ENCODE measurements at places on chromosomes 4 and X.

- DNase-seq: no peak
Measured at GRCh38 chr4:52701207-52701606, 42.1 kb upstream of the USP46 start.

GRCh38 chrX:138026211-138026610 is 460.3 kb downstream of the ZIC3 start:
- DNase-seq: no peak

- no peak for DNase-seq
Measured at GRCh38 chrX:1451661-1452515, 821 bp downstream of the ASMTL start.

- DNase-seq: no peak
Measured at GRCh38 chr4:18798123-18798522, 776.6 kb upstream of the LCORL start.

- no peak for DNase-seq
Measured at GRCh38 chr4:1747603-1747967, 26.3 kb downstream of the TACC3 start.

DNA sequence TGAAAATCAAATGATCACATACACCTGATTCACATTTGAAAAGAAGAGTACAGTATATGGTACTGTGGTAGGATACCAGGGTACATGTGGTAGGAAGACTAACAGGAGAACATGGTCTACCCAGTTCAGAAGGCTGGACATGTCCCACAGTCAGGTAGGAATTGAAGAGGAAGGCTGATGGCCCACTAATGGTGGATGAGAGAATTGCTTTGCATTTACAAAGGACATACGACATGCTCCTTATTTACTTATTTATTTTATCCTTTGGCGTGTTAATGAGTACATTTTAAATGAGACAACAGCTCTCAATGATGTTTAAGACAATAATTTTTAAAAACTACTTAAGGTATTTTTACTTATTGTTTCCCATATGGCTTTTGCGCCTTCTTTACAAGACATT is 106.7 kb upstream of the BMP2K start:
- DNase-seq: no peak

DNA sequence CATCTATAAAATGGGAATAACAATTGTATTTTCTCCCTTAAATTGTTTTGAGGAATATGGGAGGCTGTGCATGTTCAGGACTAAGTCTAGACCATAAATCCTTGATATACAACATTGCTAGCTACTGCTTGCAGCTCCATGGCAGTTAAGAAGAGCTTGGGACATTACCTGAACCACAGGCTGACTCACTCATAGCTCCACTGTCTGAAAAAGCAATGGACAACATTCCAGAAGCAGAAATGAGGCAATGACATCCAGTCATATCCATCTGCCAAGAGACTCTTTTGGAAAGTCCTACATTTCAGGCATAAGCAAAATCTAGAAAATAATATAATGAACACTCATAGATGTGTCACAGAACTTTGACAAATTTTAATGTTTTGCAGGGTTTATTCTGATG is 167.3 kb upstream of the LEF1 start:
- DNase-seq: no peak

DNA sequence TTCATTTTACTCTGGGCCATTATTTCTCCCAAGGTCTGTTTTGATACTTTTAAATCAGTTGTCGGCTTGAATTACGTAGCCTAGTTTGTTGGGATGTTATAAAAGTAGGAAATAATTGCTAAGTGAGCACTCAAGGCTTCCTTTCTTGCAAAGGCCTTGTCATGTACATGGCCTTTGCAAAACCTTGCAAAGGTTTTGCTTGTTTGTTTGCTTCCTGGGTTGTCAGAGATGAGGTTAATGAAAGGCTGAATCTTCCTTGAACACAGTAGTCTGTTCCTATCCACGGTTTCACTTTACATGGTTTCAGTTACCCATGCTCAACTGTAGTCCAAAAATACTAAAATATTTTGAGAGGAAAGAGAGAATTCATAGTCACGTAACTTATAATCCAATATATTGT is 113.5 kb downstream of the NAA11 start:
- DNase-seq: no peak

DNA sequence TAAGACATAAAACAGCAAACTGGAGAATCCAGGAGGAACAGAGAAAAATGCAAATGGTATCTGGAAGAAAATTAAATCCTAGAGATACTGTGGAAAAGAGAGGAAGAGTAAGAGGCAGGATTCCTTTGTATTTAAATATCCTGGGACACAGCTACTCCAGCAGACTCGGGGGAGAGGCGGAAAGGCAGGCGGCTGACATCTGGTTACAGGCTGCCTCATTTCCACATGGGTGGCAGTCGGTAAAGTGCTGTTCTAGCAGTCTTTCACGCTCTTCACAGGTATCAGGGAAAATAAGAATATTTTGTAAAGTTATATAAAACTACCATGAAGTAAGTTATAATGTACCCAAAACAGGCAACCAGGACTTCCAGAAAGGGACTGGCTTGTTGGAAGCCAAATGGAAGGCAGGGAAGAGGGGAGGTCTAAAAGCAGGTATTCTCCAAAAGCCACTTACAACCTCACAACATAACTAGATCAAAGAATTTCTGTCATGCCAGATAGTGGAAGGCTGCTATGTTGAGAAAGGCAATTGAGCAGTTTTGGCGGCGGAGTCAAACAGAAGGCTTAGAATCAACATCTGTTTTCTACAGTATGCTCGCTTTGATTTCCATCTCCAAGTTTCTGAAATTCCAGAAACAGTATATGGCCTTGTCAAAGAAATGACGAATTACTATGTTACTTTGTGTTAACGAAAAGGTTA is 1.3 kb upstream of the TIGD2 start:
- no peak for DNase-seq

DNA sequence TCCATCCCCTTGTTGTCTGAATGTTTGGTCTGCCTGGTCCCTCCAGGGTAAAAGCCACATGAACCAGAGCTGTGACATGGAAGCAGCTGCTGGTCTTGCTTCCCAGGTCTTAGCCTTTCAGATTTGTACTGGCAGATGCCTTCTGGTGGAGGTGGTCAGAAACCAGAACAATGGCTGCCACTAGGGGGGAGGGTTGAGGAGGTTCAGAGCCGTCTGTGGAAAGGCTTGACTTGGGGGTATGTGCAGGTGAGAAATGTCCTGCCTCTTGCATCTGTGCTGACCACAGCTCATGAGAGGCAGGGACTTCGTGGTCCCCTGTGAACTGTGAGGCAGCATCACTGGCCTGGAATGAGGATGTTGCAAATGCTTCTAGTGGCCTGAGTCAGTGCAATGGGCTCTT is 144.2 kb upstream of the WDR1 start:
- no peak for DNase-seq
